ENCODE measurements at places on chromosomes 1 and 21.

GRCh38 chr1:46224966-46225365 is 21.8 kb downstream of the LURAP1 start:
- DNase-seq = no peak

DNA sequence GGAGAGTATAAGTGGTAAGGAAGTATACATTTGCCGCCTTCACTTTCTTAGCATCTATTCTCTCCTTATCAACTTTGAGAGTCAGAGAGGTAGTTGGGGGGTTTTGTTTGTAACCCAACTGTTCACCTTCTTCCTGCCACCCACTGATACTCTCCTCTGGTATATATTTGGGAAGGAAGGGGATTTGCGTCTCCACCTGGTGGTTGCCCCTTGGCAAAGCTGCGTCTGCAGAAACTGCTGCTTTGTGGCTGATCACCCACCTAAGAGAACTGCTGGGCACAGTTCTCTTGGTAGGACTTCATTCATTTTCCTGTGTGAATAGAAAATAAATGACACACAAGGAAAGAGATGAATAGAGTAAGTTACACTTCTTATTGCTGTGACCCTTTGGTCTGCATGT is 87.0 kb downstream of the SYT14 start:
- DNase-seq = no peak

DNA sequence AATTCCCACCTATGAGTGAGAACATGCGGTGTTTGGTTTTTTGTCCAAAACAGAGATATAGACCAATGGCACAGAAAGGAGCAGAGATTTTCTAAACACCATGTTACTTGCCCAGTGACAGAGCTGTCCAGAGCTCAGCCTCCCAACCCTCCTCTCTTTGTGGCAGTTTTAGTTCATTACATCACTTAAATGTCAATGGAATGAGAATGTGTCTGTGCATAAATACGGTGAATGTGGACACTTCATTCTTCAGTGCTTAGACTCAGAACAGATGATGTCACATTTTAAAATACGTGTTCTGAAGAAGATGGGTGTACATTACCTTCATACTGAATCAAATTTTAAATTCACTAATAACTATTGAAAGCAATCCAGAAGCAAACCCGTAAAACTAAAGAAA is 374.9 kb downstream of the DSCAM start:
- DNase-seq = no peak

DNA sequence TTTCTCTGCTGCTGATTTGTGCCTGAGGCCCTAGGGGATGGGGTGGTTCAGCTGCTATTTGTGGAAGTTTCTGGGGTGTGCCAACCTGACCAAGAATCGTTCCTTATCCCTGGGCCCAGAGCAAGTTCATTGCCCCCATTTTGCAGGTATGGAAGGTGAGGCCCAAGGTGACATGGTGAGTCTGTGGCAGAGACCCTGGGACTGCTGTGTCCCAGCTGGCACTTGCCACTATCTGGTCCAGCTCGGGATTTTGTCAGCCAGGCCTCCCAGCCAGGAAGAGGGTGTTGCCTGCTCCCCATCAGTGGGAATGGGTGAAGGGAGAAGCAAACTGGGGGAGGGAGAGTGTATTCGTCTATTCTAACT is 18.9 kb upstream of the LRP8 start:
- no peak for DNase-seq

GRCh38 chr1:16205891-16206546 is 6.4 kb downstream of the ARHGEF19 start:
- DNase-seq = no peak

- DNase-seq = no peak
These were observed 38.5 kb downstream of the PRKAA2 start for GRCh38 chr1:56683569-56683968.

GRCh38 chr1:173479649-173480048 is 2.5 kb downstream of the PRDX6 start:
- no peak for DNase-seq
